ENCODE measurements at places on chromosomes 7 and 10.

DNA sequence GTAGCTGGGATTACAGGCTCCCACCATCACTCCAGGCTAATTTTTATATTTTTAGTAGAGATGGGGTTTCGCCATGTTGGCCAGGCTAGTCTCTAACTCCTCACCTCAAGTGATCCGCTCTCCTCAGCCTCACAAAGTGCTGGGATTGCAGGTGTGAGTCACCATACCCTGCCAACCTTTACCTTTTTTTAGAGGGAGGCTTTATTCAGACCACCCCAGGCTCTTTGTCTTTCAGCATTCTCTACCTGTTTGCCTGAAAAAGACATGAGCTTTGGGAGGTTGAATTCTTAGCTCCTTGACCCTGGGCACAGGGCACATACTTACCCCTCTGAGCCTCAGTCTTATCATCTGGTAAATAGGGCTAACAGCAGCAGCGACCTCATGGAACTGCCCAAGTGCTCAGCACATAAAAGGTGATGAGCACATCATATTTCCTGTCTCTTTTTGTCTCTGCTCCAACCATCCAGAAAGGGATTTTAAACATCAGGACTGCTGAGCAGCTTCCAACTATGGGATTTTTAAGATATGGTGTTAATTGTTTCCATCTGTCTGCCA, 17.0 kb downstream of the FRMPD2 start:
- no peak for DNase-seq

DNA sequence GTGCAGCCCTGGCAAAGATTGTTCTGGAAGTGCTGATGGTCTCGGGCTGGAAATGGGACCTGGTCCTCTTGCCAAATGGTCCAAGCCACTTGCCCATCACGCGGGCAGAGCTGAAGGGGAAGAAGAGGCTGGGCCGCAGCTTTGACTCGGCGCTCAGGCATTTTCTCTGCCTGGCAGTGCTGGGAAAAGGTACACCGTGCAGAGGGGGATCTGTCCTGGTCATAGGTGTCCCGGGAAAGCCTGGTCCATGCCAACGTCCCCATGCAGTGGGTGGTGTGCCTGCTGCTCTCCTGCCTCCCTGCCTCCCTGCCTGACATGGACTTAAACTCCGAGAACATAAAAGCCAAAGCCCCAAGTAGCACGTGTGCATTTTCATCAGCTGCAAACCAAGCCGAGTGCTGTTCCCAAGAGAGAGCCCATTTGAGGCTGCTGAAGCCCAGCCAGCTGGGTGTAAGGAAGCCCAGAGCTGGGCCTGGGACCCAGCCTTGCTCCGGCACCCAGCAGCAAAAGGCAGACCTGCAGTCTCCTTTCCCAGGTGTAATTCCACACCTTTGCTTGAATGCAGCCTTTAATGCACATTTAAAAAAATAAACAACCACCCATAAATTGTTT, 72.7 kb downstream of the TCERG1L start:
- DNase-seq, result no peak

GRCh38 chr10:113518415-113518814, 34.4 kb upstream of the HABP2 start:
- DNase-seq, result no peak

DNA sequence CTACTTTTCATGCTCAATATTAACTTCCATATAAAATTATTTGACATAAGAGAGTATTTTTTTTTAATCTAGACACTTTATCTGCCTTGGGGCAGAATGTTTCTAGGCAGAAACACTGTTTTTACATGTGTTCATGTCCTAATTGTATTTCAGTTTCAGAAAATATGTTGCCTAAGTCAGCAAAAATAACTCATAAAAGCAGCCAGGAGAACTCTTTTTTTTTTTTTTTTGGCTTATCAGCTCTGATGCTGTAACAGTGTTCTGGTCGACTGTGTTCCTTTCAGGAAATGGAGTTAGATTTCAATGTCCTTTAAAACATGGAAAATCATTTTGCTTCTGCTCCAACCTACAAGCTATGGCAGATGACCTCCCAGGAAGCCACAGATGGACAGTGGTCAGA, 63.2 kb upstream of the OPALIN start:
- DNase-seq, result no peak

- DNase-seq, result no peak
Observed at GRCh38 chr7:102119213-102119651, 167.4 kb upstream of the SH2B2 start.

GRCh38 chr10:13924040-13924725, 337.4 kb downstream of the PRPF18 start:
- DNase-seq, result no peak

- no peak for DNase-seq
Observed at GRCh38 chr7:49780953-49781352, 7.5 kb downstream of the VWC2 start.

DNA sequence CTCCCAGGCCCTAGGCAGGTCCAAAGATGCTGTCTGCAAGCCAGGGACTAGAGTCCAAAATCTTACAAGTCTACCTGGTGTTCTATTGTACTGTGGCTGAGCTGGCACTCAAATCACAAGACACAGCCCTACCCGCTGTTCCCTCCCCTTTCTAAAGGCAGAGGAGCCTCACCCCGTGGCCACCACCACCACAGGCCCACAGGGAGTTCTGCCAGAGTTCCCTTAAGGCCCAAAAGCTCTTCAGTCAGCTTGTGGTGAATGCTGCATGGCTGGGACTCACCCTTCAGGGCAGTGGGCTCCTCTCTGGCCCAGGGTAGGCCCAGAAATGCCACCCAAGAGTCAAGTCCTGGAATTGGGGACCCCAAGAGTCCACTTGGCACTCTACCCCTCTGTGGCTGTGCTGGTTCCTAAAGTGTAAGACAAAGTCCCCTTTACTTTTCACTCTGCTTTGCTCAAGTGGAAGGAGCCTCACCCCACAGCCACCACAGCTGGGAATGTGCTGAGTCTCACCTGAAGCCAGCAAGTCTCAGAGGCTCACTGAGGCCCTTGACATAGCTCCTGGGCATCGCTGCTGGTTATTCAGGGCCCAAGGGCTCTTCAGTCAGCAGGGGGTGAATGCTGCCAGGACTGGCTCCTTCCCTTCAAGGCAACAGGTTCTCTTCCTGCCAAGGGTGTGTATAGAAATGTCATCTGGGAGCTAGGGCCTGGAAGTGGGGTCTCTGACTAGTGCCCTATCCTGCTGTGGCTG, 48.8 kb upstream of the PSAP start:
- DNase-seq, result no peak

DNA sequence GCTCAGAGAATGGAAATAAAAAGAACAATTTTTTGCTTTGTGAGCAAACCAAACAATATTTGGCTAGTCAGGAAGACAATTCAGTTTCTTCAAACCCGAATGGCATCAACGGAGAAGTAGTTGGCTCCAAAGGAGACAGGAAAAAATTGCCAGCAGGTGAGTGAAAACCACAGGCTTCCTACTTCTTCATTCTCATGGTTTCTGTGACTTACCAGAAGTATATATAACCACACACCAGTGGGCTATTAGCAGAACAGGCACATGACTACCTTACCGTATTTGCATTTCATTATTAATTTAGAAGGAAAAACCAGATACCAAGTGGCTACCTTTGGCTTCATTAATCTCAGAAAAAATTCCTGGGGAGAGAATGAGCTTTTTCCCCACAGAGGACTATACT, 8.8 kb downstream of the TDRD1 start:
- DNase-seq, result no peak

DNA sequence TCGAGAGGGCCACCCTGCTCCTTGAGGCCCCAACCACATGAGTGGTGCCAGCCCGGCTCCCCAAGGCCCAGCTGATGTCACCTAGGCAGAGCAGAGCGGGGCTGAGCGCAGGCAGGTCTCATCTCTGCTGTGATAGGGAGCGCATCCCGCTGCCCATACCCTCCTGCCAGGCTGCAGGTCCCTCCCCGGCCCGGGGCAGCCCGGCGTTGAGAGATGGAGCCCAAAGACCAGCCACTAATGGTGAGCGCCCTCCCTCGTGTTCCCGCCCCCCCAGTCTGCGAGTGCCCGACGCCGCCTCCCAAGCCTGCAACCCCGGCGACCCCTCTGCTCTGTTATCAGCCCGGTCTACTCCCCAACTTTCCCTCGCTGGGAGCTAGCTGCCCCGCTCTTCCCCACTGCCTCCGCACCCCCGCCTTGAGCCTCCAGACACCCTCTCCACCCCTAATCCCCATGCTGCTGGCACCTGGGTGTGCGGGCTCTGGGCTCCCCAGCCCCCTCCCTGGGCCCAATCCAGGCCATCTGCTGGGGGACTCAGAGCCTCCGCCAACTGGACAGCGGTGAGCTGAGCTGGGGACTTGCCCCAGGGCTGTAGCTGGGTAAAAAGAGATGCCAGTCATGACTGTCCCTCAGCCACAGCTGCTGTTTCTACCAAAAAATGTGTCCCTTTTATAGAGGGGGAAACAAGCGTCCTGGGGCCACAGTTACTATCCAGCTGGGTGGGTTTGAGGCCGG, 19.7 kb upstream of the CHST12 start:
- no peak for DNase-seq

GRCh38 chr10:70652761-70653657, 19.3 kb upstream of the ADAMTS14 start:
- no peak for DNase-seq

GRCh38 chr7:83117466-83117865, 45.2 kb downstream of the PCLO start:
- no peak for DNase-seq

GRCh38 chr10:21463436-21463835, 62.0 kb downstream of the SKIDA1 start:
- DNase-seq, result no peak

- no peak for DNase-seq
Observed at GRCh38 chr7:113608782-113609181, 310.0 kb downstream of the PPP1R3A start.

DNA sequence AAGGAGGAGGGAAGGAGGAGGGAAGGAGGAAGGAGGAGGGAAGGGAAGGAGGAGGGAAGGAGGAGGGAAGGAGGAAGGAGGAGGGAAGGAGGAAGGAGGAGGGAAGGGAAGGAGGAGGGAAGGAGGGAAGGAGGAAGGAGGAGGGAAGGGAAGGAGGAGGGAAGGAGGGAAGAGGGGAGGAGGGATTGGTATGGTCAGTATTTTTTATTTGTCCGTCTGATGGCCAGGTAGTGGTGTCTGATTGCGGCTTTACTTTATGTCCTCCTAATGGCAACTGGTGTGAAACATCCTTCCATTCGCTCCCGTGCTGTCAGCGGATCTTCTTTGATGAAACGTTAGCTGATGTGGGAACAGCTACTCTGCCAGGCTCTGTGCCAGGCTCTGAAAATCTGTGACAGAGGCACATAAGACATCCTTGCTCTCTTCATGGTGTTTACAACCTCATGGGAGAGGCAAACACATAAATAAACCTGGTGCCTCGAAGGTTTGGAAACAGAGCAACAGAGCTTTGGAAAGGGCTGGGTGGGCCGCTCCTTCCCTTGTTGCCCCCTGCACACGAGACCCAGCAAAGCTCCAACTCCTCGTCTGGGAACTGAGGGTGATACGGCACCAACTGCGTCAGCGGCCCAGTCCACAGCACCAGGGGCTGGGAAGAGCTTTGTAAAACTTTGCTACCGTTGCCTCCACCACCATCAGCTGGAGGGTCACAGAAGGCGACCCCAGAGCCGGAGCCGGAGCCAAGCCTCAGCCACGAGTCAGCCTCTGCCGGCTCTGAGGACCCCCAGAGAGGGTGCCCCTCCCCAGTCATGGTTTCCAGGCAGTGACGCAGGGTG, 40.3 kb downstream of the PDGFA start:
- DNase-seq, result no peak

DNA sequence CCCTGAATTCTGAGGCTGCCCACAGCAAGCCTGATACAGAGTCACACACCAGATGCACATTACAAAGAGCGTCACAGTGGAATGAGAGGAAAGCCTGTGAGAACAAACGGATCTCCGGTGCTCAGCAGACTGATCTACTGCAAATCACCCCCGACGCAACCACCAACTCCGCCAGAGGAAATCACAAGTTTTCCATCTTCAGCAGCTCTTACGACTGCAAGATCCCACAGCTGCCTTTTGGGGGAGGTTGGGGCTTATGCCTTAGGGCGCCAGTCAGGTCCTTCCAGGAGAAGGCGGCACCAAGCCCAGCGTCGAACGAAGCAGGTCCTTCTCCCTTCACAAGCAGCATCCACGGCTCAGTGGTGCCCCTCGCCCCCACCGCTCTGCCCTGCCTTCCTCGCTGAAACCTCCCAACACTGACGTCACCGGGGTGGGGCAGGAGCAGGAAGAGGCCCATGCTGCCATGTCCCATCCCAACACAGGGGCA, 32.5 kb downstream of the PTPRN2 start:
- no peak for DNase-seq

DNA sequence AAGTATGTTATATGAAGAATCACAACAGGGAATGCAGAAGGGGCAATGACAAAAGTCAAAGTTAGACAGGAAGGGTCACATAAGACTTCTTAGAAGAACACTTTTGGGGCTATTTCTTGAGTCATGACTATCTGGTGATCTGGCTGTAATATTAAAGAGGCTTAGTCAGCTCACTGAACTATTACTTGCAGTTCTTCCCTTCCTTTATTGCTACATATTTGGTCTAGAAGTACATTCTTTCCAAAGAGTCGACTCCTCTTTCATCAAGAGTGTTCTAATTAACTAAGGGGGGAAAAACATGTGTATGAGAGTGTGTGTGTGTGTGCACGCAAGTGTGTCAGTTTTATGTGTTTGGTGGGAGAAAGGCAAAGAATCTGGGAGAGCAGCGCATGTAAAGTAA, 247.3 kb upstream of the LRRTM3 start:
- no peak for DNase-seq

- DNase-seq, result no peak
Observed at GRCh38 chr7:103592844-103593243, 146.8 kb upstream of the SLC26A5 start.

- no peak for DNase-seq
Observed at GRCh38 chr7:42210333-42210732, 26.7 kb downstream of the GLI3 start.

DNA sequence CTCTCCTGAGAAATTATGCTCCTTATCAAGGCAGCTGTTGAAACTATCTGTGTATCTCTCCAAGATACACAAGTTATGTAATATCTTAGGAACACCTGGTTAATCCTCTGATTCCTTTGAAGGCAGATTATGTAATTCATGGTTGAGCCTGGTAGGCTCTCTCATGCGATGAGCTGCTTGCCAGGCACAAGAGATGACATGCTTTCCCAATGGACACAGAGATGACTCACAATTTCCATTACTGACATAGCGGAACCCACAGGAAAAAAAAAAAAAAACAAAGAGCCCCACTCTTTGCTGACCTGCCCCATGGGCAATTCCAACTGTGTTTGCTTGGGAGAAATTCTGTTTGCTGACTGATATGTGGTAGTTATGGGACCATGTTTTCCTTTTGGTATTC, 736.4 kb upstream of the PHF14 start:
- DNase-seq, result no peak

GRCh38 chr10:43013065-43013464, 63.8 kb upstream of the RET start:
- DNase-seq, result no peak

GRCh38 chr7:135801877-135802276, 53.3 kb upstream of the FAM180A start:
- no peak for DNase-seq

- DNase-seq, result no peak
Observed at GRCh38 chr10:132585732-132586722, 48.4 kb downstream of the INPP5A start.

GRCh38 chr10:15181576-15182156, 13.2 kb upstream of the NMT2 start:
- DNase-seq, result no peak

GRCh38 chr7:108147031-108147563, 16.9 kb upstream of the LAMB4 start:
- no peak for DNase-seq

- DNase-seq, result no peak
Observed at GRCh38 chr10:127990846-127991542, 84.1 kb downstream of the PTPRE start.

GRCh38 chr10:4691301-4691700, 134.7 kb upstream of the AKR1E2 start:
- DNase-seq, result no peak
